ENCODE measurements at places on chromosomes 4 and X.

DNA sequence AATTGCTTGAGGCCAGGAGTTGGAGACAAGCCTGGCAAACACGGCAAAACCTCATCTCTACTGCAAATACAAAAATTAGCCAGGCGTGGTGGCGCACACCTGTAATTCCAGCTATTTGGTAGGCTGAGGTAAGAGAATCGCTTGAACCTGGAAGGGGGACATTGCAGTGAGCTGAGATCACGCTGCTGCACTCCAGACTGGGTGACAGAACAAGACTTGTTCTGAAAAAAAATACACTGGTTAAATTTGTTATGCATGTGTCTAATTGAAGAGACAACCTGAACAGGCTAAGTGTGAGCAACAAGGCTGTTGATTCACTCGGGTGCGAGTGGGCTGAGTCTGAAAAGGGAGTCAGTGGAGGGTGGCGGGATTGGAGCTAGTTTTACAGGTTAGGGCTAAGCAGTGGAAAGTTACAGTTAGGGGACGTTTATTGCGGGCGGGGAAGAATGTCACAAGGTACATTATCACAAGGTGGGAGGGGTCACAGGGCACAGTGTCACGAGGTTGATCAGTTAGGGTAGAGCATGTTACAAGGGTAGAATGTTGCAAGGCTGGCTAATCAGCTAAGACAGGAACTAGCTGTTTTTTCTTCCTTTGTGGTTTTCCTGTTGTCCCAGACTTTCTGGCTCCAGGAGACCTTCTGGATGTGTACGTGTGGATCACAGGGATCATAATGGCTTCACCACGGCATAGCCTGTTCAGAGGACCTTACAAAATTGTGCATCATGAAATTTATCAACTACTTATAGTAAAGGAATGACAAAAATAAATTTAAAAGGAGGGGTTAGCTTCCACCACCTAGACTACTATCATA is 115.8 kb downstream of the NAA11 start:
- no peak for DNase-seq

GRCh38 chr4:83331956-83332355 is 2.7 kb downstream of the HPSE start:
- DNase-seq, result no peak

DNA sequence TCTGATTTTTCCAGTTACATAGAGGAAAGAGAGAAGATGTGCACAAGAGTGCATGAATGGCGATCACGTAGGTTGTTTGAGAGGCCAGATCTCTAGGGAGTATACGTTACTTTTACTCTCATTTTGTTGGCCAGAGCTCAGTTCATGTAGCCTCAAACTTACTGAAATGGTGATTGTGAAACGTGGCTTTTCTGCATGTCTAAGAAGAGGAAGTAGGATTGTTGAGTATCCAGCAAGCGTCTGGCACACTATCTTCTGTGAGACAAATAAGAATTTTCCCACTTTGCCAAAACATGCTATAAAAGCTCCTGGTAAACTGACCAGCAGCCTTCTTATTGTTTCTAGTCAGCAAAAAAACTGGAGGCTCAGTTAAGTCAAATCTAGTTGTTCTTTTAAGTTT is 264.5 kb upstream of the EMCN start:
- DNase-seq, result no peak

- DNase-seq, result peak; percentile 36
Measured at GRCh38 chr4:98626350-98626749, 32.1 kb downstream of the TSPAN5 start.

DNA sequence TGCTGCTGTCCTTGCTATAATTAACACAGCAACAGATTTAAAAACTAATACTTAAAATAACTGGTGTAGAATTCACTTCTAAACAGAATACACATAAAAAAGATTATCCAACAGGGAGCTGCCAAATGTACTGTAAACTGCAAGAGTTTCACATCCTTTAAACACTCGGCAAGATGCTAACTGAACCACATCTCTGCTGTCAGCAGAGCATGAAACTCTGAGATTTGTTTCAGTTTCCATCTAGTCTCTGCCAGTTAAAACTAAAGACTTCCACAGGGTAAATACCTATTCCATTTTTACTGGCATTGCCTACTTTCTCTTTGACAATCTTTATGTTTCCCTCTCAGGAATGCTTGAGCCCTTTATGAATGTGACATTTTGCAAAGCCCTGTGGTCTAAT is 127.7 kb downstream of the SLC7A11 start:
- no peak for DNase-seq

DNA sequence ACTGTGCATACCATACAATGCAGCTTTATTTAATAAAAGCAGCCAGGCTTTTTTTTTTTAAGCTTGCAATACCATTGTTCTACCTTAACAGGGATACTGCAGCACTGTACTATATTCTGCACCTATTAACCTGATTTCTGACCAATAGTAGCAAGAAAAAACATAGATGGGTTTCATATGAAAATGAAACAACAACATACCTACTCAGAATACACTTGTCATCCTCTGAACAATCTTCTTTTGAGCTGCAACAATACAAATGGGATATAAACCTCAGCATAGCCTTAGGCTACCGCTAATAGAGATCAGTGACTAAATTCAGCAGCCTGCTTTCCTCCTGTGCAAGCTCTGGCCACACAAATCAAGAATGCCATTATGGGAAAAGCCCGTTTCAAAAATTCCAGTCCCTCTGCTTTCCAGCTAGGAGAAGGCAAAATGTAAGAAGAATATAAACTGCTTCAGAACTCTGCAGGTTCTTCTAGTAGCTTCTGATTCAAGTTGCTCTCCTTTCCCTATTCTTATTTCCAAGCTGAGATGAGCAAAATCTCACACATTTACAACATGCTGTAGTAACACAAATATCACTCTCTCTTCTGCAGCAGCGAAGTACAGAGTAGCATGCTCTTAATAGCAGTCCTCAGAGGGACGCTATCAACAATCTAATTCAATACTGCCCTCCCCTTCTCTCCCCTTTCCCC is 143.4 kb downstream of the KLHL13 start:
- DNase-seq, result no peak

DNA sequence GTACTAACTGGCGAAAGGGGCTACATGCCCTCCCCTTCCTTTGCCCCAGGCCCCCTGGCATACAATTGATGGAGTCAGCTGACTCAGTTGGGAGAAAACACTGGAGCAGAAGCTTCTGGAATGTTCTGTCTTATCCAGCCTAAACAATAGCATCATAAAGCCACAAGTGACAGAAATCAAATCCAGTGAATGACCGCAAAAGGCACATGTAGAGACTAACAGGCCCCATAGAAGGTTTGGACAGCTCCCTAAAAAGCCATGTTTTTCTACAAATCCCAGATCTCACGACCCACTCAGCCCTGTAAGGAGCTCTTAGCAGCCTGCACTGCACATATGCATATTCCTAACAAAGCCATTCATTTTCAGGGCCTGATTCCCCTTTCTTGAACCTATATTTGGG is 25.1 kb downstream of the SCARB2 start:
- DNase-seq, result no peak

DNA sequence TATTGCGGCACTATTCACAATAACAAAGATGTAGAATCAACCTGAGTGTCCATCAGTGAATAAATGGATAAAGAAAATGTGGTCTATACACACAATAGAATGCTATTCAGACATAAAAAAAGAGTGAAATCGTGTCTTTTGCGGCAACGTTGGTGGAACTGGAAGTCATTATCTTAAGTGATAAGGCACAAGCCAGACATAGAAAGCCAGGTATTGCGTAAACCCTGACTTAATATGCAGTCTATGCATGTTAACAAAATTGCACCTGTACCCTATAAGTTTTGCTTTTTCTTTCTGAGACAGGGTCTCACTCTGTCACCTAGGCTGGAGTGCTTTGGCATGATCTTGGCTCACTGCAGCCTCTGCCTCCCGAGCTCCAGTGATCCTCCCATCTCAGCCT is 28.6 kb downstream of the KIAA0232 start:
- DNase-seq, result no peak

DNA sequence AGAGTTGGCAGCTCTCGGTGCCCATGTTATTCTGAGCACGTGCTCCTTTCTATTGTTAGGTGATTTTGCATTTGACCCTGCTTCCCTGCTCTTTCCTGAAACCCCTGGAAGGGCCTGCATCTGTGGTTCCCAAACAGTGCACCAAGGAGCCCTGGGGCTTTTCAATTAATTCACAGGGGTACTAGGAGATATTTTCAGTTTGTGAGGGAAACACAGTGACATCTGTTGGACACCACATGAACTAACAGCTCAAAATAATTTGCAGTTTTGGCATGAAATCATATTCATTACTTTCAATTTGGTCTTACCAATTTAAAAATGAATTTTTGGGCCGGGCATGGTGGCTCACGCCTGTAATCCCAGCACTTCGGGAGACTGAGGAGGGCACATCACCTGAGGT is 156.6 kb downstream of the GATB start:
- no peak for DNase-seq

- DNase-seq, result no peak
Measured at GRCh38 chr4:62528874-62529273, 1328.7 kb downstream of the ADGRL3 start.

- DNase-seq, result no peak
Measured at GRCh38 chr4:183503497-183504063, 1.3 kb upstream of the ING2 start.

- no peak for DNase-seq
Measured at GRCh38 chr4:174629265-174629664, 107.0 kb upstream of the HPGD start.

- DNase-seq, result no peak
Measured at GRCh38 chr4:5052726-5053425, 1.6 kb downstream of the STK32B start.

DNA sequence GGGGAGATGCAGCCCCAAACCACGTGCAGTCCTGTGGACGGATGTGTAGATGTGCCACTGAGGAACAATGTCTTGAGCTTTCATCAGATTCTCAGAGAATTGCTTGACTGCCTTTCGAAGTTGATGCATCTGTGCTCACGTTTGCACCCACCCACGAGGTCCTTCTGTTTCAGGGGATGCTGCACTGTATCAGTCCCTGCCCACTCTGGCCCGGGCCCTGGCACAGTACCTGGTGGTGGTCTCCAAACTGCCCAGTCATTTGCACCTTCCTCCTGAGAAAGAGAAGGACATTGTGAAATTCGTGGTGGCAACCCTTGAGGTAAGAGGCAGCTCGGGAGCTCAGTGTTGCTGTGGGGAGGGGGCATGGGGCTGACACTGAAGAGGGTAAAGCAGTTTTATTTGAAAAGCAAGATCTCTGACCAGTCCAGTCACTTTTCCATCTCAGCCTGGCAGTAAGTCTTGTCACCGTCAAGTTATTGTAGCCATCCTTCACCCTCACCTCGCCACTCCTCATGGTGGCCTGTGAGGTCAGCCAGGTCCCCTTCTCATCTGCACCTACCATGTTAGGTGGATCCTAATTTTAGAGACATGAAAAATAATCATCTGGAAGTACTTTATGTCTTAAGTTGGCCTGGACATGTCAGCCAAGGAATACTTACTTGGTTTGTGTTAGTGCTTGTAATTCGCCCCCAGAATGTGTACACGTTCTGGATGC is 36.4 kb upstream of the MSANTD1 start:
- DNase-seq, result no peak

DNA sequence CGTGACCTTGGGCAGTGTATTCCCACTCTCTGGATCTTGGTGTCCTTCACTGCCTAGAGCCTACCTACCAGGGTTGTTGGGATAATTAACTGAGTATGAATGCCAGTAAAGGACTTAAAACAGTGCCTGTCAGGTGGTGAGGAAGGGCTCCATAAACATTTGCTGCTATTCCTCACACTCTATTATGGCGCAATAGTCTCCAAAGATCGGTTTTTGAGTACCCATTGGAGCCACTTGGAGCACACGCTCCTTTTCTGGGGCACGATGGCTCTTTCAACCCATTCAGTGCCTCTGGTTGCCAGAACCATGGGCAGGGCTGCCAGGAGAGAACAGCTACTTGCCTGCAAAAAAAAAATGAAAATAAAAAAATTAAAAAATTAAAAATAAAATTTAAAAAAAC is 296.6 kb upstream of the PPARGC1A start:
- DNase-seq, result no peak

DNA sequence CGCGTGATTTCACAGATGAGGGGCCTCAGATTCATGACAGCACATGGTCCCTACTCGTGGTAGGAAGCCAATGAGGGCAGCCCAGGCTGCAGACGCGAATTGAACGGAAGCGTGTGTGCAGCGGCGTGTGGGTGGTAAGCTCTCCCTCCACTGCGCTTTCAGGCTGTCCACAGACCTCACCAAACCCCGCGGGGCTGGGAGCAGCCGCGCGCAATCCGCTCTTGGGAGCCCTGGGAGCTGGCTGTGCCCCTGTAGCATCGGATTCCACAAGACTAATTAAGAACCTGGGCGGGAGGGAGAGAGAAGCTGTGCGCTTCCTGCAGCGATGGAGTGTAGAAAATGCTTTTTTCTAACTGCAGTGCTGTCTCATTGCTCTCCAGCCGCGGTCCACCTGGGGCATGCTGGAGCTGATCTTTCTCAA is 134.9 kb downstream of the STOX2 start:
- no peak for DNase-seq

- DNase-seq, result no peak
Measured at GRCh38 chr4:110867251-110867960, 244.5 kb upstream of the PITX2 start.

DNA sequence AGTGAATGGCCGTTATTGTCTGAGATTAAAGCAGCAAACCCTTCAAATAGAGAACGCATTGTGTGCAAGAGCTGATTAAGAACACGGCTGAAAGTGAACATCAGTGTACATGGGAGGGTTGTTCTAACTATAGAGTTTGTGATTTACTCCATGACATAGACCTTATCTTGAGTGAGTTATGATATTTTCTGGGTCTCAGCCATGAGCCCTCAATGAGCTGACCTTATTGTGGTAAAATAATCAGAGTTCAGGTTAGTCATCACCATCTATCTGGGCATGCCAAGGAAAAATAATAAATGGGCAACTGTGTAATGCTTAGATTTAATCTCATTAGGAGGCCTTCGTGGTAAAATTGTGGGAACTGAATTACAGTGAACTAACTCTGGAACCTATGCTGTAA is 33.2 kb upstream of the CLDN24 start:
- no peak for DNase-seq

DNA sequence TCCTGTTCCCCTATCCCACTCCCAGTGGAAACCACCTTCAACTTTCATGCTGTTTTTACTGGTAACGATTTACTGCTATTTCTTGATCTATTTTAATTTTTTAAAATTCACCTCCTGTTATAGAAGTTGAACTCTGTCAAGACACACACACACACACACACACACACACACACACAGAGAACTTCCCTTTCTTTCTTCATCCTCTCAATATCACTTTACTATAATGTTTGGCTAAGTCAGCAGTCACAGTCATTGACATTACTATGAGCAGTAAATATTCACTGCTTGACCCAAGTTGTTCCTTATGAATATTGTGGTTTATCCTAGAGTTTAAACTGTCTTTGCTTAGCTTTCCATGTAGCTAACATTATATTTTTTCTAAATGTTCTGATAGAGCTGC is 24.0 kb upstream of the SGMS2 start:
- no peak for DNase-seq

GRCh38 chrX:12239356-12240082 is 101.2 kb downstream of the FRMPD4 start:
- no peak for DNase-seq

DNA sequence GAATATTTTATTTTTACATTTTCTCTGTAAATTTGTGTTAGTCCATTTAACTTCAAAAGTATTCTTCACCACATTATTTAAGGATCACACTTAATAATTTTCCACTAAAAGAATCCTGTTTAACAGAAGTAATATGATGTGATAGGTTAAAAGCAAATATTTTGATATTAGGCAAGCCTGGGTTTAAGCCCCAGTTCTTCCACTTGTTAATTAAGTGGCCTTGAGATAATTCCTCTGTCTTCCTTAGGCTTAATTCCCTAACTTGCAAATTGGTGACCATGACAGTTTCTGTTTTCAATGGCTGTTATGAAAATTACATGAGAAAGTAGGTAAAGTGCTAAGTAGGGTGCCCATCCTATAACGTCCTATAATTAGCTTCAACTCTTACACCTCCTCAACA is 129.9 kb upstream of the ATOH1 start:
- no peak for DNase-seq
